ENCODE measurements at places on chromosomes 5 and 9.
A peak's percentile ranks its signal among the peaks of the same experiment; 100 is the strongest.

- no peak for DNase-seq
Observed at GRCh38 chr5:154390096-154390495, 55.7 kb upstream of the SAP30L start.

DNA sequence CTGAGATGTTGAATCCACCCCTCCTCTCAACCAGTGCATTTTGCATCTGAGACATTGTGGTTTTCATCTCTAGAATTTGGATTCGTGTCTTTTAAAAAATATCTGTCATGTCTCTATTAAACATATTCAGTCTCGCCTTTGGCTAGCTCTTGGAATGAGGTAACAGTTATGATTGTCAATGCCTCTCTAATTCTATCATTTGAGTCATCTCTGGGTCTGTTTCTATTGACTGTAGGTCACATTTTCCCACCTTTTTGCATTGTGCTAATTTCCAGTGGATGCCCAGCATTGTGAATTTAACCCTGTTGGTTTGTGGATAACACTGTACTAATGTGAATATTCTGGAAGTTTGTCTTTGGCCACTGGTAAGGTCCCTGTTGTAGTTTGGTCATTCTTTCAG lies 8.4 kb upstream of the SLC6A3 start:
- DNase-seq: no peak

GRCh38 chr9:133456409-133456808 lies 3.4 kb upstream of the CACFD1 start:
- no peak for DNase-seq

DNA sequence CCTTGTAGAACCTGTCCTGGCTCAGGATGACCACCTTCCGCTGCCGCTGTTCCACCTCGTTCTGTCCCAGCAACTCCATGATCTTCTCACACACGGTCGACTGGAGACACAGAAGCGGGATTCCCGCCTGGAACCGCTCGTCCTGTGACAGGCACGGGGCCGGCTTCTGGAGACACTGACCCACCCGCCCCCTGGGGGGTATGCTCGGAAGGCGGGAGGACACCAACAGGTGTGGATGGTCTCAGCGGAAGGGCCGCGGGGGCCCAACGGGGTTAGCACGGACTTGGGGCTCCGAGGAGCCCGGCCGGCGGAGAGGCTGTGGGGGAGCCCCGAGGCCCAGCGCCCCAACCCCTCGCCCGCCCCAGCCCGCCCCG lies 530 bp downstream of the UCK1 start:
- DNase-seq: peak; percentile 66

DNA sequence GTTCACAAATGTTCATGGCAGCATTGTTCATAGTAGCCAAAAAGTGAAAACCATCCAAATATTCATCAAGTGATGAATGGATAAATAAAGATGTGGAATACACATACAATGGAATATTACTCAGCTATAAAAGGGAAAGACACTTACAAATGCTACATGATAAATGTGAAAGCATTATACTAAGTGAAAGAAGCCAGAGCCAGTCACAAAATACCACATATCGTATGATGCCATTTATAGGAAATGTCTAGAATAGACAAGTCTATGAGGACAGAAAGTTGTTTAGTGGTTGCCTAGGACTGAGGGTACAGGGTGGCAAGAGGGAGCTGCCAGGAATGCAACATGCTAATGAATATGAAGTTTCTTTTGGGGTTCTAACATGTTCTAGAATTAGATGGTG lies 148.7 kb downstream of the DEPDC1B start:
- DNase-seq: no peak

DNA sequence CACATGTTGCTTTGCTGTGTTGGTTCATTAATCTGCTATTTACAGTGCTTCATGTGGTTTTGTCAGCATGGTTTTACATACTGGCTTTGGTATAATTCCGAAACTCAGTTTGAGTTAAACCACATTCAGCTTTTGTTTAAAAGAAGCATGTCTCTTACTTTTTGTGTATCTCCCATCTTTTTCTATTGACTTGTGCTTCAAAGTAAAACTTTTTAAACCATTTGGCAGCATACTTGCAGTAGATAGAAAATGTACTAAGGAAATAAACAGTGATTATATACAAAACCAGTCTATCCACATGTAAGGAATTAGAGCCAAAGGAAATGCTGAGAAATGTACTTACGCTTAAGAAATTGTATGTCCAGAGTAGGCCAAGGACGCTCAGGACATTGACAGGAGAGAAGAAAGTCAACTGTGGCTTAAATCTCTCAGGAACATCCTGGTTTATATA lies 286.9 kb downstream of the ARHGEF28 start:
- no peak for DNase-seq

GRCh38 chr5:42677156-42677842 lies 79.3 kb upstream of the CCDC152 start:
- DNase-seq: no peak

- DNase-seq: no peak
Observed at GRCh38 chr5:32814141-32814540, 103.0 kb downstream of the NPR3 start.

GRCh38 chr5:2695200-2695891 lies 56.1 kb downstream of the IRX2 start:
- DNase-seq: no peak

GRCh38 chr9:21333226-21333625 lies 2.0 kb downstream of the KLHL9 start:
- DNase-seq: no peak

DNA sequence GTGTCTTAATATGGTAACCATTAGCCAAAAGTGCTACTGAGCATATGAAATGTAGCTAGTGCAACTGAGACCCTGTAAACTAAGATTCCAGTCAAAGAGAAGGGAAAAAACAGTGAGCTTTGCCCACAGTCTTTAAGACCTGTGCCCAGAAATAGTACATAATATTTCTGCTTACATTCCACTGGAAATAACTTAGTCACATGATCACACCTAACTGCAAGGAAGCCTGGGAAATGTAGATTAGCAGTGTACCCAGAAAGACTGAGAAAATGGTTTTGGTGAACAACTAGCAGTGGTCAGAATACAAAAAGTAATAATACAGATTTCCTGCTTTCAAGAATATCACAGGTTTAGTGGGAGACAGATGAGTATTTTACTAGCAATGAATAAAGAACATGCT lies 2.5 kb upstream of the CPLANE1 start:
- DNase-seq: no peak

DNA sequence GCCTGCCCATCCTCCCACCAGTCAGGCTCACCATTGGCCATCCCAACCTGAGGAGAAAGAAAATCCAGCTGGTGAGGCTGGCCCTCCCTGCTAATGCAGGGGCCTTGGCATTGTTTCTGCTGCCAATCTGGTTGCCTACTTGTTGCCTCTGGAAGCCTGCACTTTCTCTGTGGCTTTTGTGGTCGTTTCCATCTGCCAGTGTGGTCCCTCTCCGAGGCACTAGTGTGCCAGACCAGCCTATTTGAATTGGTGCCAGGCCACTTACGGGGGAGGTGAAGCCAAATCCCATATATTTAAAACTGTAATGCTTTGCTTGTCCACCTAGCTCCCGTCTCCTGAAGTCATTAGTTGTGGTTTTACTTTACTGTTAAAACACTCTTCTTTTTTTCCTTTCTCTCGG lies 213.4 kb upstream of the ADAMTSL1 start:
- DNase-seq: no peak
